SW480 (cell line): ENCODE measurements at places on chromosomes 7 and 10.

DNA sequence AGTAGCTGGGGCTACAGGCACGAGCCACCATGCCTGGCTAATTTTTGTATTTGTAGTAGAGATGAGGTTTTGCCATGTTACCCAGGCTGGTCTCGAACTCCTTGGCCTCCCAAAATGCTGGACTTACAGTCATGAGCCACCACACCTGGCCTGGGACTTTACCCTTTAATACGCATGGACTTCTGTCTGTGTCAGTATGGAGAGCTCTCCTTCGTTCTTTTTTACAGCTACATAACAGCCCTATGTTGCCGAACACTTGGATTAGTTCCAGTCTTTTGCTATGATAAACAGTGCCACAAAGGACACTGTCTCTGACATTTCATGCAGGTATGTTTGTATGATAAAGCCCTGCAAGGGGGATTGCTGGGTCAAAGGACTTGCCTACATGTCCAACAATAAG lies 10.9 kb upstream of the OAT start:
- no peak for DNase-seq

DNA sequence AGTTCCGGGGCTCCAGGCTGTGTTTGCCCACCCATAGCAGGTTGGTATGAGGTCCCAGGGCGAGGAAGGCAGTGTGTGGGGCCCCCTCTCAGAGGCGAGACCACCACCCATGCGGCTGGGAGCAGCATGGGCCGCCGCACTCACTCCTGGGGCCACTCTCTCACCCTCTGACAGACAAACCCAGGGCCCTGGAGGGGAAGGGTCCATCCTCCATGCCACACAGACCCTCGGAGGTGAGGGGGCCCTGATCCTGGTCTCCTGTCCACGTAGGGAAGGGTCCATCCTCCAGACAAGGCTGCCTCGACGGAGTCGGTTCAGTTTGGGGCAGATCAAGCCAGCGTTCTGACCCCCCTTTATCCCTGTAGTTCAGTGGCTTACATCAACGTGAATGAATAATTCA lies 230.8 kb downstream of the ELFN1 start:
- no peak for DNase-seq

DNA sequence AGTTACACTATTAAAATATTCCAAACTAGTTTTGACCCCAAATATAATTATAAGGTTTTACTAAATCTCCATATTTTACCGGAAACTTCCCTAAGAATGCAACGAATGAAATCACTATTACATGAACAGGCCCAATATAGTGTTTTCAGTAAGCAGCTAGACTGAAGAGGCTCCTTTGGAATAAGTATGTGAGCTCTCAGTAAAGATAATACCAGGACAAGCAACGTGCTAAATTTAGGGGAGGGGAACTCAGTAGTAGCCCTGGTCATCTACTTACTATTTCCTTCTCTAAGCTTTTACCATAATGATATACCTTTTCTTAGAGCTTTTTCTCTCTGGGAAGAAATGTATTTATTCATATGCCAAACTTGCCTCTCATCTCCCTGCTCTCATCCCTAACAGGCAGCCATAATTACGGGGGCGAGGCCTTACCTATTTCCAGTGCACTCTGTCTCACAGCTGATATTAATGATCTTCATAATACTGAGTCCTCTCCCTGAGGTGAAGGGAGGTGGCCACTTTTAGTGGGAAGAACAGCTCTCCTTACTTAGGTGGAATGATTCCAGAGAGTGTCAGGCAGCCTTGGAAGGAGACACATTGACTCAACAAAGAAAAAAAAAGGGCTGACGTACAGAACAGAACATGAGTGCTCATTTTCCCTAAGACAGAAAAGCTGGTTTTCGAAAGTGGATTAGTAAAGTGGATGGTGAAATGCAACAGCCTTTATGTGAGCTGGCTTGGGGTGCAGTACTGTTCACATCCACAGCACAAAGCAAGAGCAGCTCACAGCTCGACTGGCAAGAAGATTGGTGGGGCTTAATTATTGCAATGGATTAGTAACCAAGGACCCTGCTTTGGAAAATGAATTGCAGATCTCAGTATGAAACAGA lies 165.4 kb downstream of the GLI3 start:
- peak; percentile 22 for DNase-seq

GRCh38 chr10:129330211-129330610 lies 136.8 kb upstream of the MGMT start:
- no peak for DNase-seq

DNA sequence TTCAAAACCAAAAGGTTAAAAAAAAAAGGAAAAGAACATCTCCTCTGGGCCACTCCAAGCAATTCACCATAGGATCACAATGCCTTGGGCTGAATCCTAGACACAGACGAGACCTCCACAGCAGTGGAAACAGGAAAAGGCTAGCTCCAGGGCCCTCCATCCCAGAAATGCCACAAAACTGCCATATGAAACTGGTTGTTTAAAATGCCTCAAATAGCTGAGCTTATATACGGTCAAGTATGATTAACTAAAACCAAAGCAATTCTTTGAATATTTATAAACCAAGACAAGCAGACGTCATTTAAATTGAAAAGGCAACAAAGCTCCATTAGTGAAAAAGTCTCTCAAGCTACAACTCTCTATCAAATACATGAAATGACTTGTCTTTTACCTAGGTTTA lies 63.1 kb downstream of the DOCK4 start:
- no peak for DNase-seq

- DNase-seq: no peak
Measured at GRCh38 chr10:8591640-8592039, 537.2 kb downstream of the GATA3 start.

GRCh38 chr7:106504207-106504606 lies 156.8 kb downstream of the CCDC71L start:
- DNase-seq: no peak

DNA sequence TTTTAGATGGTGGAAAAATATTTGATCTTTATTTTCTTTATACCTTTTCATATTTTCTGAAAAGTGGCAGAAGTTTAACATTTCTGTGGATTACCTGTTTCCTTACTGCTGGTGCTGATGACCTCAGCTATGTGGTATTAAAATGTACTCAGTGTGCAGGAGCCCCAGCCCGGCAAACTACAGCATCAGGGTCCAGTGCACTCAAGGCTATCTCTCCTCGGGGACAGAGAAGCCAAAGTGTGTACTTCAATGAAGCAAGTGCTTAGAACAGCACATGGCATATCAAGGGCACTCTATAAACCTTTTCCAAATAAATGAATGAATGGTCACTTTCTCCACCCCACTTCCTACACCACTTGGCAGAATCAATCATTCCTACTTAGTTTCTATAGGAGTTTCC lies 111.8 kb downstream of the HIP1 start:
- DNase-seq: no peak

- no peak for DNase-seq
Measured at GRCh38 chr7:66604198-66604597, 24.5 kb upstream of the KCTD7 start.

DNA sequence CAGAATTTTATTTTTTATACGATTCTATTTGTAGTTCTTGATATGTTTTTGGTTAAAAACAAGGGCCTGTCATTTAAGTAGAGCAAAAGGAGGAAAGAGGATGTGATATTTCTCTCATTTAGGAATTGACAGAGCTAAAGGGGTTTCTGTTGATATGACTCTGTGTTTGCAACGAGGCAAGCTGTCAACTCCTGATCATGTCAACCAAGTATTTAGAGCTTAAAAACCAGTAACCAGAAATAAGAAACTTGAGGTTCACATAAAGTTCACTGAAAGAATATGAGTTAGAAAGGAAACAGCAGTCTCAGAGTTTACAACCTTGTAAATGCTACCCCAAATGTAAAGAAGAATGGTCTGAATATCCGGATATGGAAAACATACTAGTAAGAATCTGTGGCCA lies 434.2 kb downstream of the PARD3 start:
- DNase-seq: no peak

GRCh38 chr10:130109796-130110245 lies 809 bp downstream of the C10orf143 start:
- DNase-seq: peak; percentile 83

GRCh38 chr7:101948650-101949049 lies 131.2 kb downstream of the CUX1 start:
- no peak for DNase-seq

DNA sequence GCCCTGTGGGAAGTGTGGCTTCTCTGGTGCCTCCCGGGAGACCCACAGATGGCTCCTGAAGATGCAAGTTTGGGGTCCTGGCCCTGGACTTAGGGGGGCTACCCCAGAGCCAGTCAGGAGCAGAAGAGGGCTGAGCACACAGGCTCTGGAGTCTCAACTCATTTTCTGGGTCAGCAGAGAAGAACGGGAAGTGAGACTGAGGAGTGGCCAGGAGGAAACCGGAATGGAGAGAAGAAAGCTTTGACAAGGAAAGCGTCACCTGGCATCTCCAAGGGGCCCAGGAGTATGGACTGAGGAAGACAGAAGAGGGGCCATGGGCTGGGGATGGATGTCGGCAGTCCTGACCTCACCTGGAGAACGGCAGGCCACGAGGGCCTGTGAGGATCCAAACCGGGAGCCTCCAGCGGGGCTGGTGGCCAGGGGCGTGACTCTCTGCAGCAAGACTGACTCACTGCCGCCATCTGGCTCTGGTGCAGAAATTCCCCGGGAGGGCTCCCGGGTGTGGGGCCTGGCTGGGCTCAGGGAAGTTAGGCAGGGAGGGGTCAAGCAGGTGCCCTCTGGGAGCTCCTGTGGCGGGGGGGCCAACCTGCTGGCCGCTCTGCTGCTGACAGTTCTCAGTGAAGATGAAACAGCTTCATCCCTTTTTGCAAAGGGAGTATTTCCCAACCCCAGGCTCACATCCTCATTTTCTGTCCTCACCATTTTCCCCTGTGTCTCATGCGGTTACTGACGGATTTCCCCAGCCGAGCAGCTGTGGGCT lies 23.6 kb downstream of the DAGLB start:
- DNase-seq: no peak

- DNase-seq: peak; percentile 21
Measured at GRCh38 chr10:33248638-33249037, 85.8 kb downstream of the NRP1 start.

DNA sequence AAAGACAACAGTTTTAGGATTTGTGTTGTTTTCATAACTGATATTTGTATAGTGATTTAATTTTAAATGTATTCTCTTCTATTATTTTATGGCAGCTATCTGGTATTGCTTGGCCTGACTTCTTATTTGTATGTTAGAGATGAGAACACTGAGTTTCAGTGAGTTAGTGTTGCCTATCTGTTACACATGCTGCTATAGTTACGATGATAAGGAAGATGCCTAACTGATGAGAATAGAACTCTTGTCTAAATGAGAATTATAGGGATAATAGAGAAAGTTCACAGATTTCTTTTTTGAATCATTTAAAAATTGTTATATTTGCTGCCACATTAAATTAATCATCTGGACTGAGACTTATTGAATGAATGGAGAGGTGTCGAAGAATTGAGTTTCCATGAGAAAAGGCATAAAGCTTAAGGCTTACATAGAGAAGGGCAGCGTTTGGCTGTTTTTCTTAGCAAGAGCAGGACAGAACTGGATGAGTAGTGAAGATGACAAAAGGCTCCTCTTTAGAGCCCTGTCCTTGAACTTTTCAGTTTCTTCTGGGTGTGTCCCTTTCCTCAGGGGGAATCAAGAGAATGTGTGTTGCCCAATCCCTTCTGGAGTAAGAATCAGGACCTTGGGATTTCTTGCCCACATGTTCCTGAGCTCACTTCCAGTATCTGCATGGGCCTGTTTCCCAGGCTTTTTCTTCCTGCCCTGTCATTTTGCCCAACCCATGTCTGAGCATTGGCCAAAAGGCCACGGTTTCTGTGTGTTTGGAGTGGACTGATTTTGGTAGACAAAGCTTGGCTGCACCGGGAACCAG lies 195.6 kb upstream of the CSTF2T start:
- DNase-seq: no peak

GRCh38 chr10:93723153-93723552 lies 20.8 kb upstream of the FRA10AC1 start:
- no peak for DNase-seq

DNA sequence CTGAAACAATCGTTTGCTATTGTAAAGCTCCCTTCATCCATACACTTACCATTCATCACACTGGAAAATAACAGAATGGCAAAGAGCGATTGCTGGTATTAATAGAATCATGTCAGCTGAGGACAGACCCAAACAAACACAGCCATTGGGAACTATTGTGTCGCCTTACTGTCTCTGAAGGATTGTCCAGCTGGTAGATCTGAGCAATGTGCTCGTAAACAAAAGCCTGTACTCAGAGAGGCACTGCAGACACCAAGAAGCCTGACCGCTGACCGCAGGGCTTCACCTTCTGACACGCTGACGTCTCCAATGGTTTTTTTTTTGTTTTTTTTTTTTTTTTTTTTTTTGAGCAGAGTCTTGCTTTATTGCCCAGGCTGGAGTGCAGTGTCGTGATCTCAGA lies 151.0 kb upstream of the FRMD4A start:
- no peak for DNase-seq

- no peak for DNase-seq
Measured at GRCh38 chr7:97025983-97026714, 1.5 kb upstream of the DLX5 start.

DNA sequence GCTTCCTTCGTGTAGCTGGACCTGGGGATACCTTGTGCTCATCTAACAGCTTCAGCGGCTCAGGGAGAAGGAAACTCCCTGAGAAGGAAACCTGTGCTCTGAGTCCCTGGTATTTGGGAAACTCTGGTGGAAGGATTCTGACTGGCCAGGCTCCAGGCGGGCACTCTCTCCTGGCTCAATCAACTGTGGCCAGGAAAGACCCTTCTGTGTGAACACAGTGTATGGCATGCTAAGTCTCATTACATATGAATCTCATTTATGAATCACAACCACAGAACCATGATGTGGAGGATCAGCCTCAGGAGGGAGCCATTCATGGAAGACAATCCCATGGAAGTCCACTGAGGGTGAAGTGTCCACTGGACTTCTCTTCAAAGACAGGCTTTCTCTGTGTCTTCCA lies 20.9 kb downstream of the NPS start:
- DNase-seq: no peak

GRCh38 chr7:31061185-31061584 lies 9.1 kb downstream of the ADCYAP1R1 start:
- DNase-seq: no peak

- no peak for DNase-seq
Measured at GRCh38 chr10:43793704-43794103, 145.0 kb upstream of the ZNF32 start.

- DNase-seq: no peak
Measured at GRCh38 chr10:72096115-72097000, 8.0 kb upstream of the SPOCK2 start.

GRCh38 chr7:27110186-27111031 lies 7.9 kb upstream of the HOXA2 start:
- DNase-seq: no peak

- DNase-seq: no peak
Measured at GRCh38 chr7:141649137-141649864, 52.7 kb downstream of the DENND11 start.

DNA sequence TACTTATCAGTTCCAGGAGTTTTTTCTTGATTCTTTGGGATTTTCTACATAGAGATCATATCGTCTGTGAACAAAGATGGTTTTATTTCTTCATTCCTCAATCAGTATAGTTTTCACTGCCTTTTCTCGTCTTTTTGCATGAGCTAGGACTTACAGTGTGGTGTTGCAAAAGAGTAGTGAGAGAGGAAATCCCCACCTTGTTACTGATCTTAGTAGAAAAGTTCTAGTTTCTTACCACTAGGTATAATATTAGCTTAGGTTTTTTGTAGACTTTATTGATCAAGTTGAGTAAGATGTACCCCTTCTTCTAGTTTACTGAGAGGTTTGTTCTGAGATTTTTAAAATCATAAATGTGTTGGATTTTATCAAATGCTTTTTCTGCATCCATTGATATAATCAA lies 123.3 kb downstream of the TMEM26 start:
- DNase-seq: no peak

- peak; percentile 63 for DNase-seq
Measured at GRCh38 chr7:132130497-132130896, 445.8 kb downstream of the PLXNA4 start.
